ENCODE measurements at places on chromosomes 6 and 20. TPM values are rescaled to one million over a fixed set of nuclear protein-coding genes. Genes with fewer than 3 reads are reported as not detected.

MICAL1 gene
- total RNA-seq: 34.7 TPM

LPIN3 gene
- total RNA-seq: 4.1 TPM

DNA sequence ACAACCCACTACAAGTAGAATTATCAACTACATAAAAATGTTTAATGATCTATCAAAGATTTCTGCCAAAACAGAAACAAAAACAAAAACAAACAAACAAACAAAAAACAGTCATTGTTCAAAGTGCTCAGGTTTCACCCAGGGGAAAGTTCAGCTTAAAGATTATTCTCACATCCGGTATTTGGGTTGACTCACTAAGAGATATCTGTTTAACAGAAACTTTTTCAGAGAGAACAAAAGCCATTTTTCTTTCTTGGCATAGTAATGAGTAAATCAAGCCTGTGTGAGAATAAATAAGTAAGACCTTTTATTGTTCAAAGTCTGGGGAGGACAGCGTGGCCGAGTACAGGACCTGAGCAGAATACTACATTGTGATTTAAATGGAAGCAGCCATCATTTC is 143.6 kb downstream of the RCAN2 start:
- DNase-seq: no peak

- no peak for DNase-seq
Measured at GRCh38 chr20:51739722-51740249, 28.4 kb downstream of the ATP9A start.

GRCh38 chr20:62377064-62377461 is 9.8 kb upstream of the RPS21 start:
- no peak for DNase-seq

DNA sequence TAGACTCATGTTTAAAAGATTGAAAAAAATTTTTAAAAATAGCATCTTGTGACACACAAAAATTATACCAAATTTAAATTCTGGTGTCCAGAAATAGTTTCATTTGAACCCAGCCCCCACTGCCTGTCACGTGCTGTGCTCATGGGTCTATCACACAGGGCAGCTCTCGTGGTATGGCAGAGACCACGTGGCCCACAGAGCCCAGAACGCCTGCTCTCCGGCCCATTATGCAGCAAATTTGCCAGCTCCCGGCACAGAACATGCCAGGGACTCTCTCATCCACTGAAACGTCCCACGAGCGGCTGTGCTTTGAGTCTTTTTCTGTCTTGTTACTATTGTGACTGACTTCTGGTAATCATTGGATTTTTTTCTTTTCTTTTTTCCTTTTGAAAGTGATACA is 224.3 kb downstream of the TTLL2 start:
- no peak for DNase-seq

Measured in glomerular endothelial cell (primary cell).